ENCODE measurements at places on chromosomes 2 and 18.

GRCh38 chr2:98027538-98027937 lies 31.8 kb upstream of the TMEM131 start:
- DNase-seq: no peak

DNA sequence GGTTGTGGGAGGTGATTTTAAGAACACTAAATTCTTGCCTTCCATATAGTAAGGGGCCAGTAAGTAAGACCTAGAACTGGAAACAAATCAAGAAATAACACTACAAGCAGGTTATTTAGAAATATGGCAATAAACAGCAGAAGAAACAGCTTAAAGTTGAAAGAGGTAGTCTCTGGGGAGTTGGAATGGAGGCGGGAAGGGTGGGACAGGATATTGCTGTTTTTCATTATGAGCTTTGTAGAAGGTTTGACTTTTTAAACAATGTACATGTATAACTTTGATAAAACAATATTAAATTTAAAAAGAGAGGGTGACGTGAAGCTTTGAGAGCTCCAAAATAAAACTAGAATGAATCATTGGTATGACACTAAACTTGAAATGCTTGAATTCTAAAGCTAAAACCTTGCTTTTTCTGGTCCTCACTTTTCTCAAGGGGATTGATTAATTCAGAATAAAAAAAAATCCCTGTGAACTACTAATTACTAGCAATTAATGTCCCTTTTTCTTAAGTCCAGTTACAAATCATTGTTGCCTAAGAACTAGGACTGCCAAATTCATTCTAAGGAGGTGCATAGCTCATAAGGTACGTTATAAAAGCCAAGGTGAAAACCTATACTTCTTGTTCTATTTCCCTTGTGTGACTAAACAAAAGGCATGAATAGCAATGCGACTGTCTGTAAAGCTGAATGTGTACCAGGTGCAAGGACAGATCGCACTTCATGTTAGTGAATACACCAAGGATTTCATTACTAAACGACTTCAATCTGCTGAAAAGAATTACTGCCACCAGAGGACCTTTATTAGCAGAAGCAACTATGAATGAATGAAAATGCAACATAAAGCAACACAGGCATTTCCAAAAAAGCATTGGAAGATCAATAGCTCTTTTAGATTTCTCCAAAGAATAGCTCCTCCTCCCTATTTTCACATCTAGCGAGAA lies 177.5 kb downstream of the RBM43 start:
- no peak for DNase-seq

DNA sequence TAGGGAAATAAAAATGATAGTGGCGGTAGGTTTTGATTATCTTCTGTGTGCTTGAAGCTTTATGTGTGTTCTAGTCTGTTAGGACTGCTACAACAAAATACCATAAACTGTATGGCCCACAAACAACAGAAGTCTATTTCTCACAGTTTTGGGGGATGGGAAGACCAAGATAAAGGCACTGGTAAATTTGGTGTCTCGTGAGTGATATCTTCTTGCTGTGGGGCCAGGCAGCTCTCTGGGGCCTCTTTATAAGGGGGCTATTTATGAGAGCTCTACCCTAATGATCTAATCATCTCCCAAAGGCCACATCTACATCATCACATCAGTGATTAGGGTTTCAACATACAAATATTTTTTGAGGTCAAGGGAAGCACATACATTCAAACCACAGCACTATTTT lies 86.8 kb upstream of the SPHKAP start:
- no peak for DNase-seq

DNA sequence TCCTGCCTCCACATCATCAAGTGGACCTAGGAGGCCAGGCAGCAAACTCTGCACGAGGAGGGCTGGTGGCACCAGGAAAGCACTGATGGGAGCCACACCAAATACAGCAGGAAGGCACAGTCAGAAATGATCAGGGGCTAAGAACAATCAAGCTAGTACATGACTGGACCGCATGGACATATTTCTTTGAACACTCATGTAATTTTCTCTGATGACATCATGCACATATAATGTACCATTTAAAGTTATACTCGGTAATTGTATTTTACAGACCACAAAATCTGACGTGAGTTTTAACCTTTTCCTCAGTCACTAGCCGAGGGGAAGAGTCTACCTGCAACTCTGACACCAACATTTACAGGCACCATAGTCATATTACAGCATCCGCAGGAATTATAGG lies 76.7 kb downstream of the XDH start:
- DNase-seq: no peak

GRCh38 chr18:35344736-35345459 lies 678 bp upstream of the ZNF24 start:
- no peak for DNase-seq

DNA sequence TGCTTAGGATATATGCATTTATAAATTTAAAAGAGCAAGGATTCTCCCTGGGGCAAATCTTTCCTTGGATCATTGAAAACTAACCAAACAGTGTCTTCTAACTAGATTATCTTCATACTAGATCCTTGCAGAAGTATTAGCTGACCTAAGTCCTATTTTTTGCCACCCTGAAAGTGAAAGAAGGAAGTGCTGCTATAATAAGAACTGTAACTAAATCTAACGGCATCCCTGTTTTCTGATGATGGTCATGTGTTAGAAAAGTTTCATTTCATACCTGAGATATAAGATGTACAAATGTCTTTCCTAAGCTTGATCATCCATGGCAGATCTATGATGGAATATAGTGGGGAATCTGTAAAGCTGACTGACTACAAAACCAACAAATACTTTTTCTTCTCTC lies 102.7 kb downstream of the MAP2 start:
- DNase-seq: no peak

DNA sequence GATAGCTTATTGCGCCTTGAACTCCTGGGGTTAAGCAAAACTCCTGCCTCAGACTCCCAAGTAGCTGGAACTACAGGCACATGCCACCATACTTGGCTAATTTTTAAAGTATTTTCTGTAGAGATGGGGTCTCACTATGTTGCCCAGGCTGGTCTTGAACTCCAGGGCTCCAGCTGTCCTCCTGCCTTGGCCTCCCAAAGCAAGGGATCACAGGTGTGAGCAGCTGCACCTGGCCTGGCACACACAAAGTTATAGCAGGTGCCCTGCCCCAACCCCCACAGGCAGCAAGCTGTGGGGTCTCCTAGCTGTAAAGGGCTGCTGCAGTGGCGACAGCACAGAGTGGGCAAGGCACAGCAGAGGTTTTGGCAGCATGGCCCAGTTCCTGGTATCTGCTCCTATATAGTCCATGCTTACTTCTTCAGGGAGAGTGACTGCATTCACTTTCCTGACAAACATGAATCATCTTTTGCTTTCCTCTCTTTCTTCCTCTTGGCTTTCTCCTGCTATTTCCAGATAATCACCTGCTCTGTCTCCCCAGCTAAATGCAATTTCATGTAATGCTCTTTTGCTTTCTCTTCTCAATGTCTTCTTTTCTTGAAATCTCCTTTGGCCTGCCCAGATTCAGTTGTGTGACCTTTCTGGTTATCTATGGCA lies 27.3 kb upstream of the METAP1D start:
- no peak for DNase-seq

- DNase-seq: no peak
These were observed 83.0 kb upstream of the HNRNPA3 start for GRCh38 chr2:177129610-177130009.

GRCh38 chr2:122100346-122100745 lies 344.9 kb downstream of the TSN start:
- DNase-seq: no peak

GRCh38 chr2:164651361-164651760 lies 30.1 kb upstream of the GRB14 start:
- DNase-seq: no peak

DNA sequence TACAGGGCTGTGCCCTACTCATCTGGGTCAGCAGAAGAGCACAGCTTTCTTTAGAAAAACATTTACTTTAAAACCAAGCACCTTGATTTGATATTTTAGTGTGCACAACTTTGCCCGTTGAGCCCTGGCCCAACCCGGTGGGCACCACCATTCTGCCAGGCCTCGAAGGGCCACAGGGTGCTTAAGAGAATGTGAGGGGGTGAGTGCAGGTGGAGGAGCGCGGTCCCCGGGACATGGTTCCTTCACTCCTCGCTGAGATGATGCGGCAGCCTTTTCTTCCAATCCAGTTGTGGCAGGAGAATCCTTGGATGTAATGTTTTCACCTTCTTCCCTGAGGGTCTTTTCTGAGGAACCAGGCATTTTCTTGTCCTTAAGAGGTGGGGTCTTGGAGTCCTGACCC lies 119.0 kb downstream of the RPIA start:
- DNase-seq: no peak

GRCh38 chr2:24683408-24683807 lies 109.8 kb downstream of the PTRHD1 start:
- DNase-seq: no peak

DNA sequence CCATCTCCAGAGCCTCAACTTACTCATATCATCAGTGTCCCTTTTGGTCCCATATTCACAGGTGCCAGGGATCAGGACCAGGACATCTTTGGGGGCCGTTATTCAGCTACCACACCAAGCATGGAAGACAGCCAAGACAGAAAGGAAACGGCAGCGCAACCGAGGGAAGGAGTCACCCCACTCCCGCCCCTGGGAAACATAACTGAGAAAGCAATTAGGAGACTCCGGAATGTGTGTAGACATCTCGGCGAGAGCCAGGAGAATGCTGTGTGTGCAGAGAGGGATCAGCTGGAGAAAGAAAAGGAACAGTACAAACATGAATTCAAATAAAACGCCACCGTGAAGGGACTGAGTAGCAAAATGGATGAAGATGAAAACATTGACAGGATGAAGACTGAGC lies 13.4 kb upstream of the BOK start:
- DNase-seq: no peak

DNA sequence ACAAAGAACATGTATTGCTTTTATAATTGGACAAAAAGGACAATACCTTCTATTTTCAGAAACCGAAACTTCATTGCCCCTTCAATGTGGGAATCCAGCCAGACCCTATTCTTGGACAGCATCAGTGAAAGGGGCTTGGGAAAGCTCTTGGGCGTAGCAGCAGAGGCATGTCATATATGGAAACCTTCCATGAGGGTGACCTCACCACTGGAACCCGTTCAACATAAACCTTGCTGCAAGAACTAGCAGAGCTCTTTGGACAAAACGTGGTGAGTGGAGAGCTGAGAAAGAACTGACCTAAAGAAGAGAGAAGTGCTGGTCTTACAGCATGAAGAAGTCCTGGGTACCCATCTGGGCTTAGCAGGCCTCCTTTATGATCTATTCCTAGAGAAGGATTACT lies 22.7 kb upstream of the ACTG2 start:
- DNase-seq: no peak

DNA sequence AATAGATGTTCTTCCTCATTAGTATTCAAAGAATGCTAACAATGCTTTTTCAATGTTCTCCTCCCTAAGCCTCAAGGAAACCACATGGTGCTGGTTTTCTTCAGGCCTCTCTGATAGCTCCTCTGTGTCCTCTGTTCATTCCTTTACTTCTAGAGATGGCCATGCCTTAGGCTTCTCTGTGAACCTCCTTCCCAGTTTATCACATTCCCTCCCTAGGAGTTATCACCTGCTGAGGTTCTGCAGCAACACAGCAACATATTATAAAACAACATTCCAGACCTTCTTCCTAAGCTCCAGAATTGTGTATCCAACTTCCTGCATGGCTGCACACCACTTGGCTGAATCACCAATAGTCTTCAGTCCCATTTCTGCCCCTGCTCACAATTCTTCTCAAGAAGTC lies 325.5 kb downstream of the IRS1 start:
- DNase-seq: no peak

DNA sequence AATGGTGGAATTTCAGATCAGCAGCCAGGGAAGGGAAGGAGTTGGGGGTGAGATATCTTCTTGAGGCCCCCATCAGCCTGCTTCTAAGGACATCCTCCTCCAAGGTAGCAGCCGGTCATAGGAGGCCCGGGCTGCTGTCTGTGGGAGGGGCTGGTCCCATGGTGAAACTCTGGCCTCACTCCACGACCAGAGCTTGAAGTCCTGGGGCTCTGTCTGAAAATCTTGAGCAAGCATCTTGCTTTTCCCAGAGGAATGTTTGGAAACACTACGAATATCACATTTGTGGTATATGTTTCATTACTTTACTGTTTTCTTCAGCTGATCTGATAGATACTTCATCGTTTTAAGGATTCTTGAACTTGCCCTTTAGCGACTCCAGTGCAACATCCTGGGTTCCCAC lies 103.7 kb downstream of the CTAGE1 start:
- no peak for DNase-seq

- DNase-seq: no peak
These were observed 99.1 kb upstream of the HDAC4 start for GRCh38 chr2:239499726-239500573.

GRCh38 chr2:85353876-85354285 lies 447 bp downstream of the RETSAT start:
- DNase-seq: no peak

DNA sequence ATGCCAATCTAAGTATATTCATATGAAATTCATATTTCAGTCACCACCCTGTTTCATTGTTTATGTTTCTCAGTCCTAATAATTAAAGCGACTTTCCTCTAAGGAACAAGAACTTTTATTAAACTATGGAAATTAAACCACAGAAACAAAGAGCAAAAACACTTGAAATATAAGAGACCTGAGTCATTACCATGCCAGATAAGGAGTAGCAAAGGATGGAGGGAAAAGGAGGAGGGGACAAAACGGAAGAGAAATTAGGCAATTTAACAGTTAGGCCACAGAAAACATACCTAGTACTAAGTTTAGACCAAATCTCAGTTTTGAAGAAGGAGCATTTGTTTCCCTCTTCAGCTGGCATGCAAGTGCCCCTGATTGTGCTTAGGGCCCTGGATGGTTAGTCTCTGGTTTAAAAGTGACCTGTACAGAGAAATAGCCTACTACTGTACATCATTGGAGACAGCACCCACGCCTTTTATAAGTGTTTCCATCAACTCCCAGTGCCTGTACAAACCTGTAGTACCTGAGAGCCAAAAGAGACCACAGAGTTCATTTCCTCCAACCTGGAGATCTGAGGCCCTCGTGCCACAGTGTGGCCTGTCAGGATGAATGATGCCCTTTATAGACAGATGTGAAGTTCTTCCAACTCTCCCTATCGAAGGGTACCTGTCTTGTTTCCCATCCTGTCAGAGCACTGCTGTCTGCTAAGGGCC lies 74.5 kb downstream of the SPATS2L start:
- no peak for DNase-seq

- DNase-seq: no peak
These were observed 132.9 kb downstream of the FMNL2 start for GRCh38 chr2:152467677-152468410.

GRCh38 chr2:190841707-190842505 lies 38.7 kb upstream of the GLS start:
- no peak for DNase-seq

- DNase-seq: no peak
These were observed 2.2 kb upstream of the WNT10A start for GRCh38 chr2:218878486-218878885.

DNA sequence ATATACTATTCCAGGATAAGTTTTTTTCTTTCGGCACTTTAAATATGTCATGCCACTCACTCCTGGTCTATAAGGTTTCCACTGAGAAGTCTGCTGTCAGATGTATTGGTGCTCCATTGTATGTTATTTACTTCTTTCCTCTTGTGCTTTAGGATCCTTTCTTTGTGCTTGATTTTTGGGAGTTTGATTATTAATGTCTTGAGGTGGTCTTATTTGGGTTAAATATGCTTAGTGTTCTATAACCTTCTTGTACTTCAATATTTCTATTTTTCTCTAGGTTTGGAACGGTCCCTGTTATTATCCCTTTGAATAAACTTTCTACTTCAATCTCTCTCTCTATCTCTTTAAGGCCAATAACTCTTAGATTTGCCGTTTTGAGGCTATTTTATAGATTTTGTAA lies 28.3 kb downstream of the STPG4 start:
- DNase-seq: no peak

GRCh38 chr2:80930777-80931176 lies 626.2 kb upstream of the LRRTM1 start:
- DNase-seq: no peak
